ENCODE measurements at places on chromosomes 4 and X. TPM values are rescaled to one million over a fixed set of nuclear protein-coding genes. Genes with fewer than 3 reads are reported as not detected.

The XG gene
- total RNA-seq = 16.3 TPM

The PF4V1 gene
- total RNA-seq = not detected

The AMOT gene
- 1.5 TPM for total RNA-seq

The TMPRSS11F gene
- not detected for total RNA-seq

Data from GM23248 (cell line).